ENCODE measurements at places on chromosomes 6 and 20.

- H3K36me3 ChIP-seq: peaks cover 1% of the 10 kb centered on the region
- H3K27me3 ChIP-seq: no peaks in the 10 kb centered on the region
- peak overlapping the region; percentile 42 for H3K4me3 ChIP-seq
- H3K4me1 ChIP-seq: peaks cover 9% of the 10 kb centered on the region
- peak overlapping the region; percentile 58 for H3K27ac ChIP-seq
Observed at GRCh38 chr20:32189691-32190615, 17.6 kb downstream of the PLAGL2 start.

DNA sequence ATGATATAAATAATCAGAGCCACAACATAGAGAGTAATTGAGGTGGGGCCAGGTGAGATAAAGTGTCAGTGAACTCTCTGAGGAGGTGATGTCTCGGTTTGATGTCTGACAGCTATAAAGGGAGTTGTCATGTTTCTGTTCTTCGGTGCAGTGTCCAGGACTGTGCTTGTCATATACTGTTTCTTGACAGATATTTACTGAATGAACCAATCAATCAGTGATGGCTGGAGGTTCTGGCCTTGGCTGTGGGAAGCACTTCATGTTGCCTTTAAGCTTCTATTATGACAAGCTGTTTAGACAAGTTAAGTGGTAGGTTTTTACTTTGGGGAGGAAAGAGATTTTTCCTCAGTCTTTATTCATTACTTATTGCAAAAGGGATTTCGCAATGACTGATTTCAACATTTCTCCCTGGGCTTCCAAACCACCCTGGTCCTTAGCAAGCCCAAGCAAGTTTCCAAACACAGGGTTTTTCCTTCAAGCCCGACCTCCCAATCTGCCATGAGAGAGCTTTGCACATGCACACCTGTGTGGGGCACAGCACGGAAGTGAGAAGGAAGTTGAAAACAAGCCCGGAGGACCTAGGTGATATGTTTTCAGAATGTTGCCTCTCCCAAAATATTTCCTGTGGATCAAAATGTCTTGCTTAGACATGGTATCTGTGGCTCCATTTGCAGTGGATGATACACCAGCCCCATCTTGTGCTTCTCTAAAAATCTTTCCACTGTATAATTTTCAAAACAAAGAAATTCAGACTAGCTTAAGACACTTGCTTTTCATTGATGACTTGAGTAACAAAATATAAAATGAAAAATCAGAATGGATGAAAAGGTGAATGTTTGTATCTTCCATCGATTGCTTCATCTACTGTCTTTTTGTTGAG, 567.3 kb upstream of the BTBD3 start:
- H3K36me3 ChIP-seq: no peaks in the 10 kb centered on the region
- no peak overlapping the region for H3K4me3 ChIP-seq
- no peak for DNase-seq
- H3K27me3 ChIP-seq: no peaks in the 10 kb centered on the region

- no peaks in the 10 kb centered on the region for H3K36me3 ChIP-seq
- DNase-seq: no peak
- H3K27ac ChIP-seq: no peak overlapping the region
- H3K27me3 ChIP-seq: no peaks in the 10 kb centered on the region
Observed at GRCh38 chr6:118810420-118811027, 83.4 kb upstream of the ASF1A start.

DNA sequence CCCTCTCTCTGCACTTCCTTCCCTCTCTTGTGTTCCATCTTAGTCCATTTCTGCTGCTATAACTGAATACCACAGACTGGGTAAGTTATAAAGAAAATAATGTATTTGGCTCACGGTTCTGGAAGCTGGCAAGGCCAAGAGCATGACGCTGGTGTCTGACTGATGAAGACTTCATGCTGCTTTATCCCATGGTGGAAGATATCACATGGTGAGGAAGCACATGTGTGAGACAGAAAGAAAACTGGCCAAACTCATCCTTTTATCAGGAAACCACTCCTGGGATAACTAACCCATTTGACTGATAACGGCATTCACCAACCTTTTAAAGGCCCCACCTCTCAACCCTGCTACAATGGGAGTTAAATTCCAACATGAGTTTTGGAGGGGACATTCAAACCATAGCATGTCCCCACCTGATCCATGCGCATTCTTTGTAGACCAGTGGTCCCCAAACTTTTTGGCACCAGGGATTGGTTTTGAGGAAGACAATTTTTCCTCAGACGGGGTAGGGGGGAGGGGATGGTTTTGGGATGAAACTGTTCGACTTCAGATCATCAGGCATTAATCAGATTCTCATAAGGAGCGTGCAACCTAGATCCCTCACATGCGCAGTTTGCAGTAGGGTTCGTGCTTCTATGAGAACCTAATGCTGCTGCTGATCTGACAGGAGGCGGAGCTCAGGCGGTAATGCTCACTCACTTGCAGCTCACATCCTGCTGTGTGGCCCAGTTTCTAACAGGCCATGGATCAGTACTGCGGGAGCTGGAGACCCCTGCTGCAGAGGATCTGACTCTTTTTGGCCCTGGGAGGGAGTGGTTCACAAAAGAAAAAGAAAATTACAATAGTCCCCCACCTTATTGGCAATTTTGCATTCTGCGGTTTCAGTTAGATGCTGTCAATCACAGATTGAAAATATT, 71.7 kb upstream of the RNF24 start:
- H3K36me3 ChIP-seq: no peaks in the 10 kb centered on the region
- H3K4me1 ChIP-seq: peaks cover 8% of the 10 kb centered on the region
- no peak overlapping the region for H3K27ac ChIP-seq
- DNase-seq: no peak

DNA sequence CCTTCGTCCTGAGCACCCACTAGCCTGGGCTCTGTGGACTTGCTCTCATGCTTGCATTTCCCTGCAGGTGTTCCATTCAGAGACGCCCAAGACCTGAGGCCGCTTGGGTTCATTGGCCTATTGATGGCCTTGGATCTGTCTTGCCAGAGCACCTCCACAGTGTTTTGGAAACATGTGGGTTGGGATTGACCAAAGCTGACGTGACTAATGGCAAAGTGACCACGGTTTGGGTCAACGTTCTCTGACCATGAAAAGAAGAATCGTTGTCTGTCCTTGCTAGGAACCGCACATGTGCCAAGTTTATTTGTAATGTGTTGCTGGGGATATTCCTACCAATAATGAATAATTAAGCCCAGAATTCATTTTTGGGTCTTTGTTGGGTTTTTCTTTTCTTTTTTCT, 29.8 kb upstream of the BMP6 start:
- H3K27ac ChIP-seq: no peak overlapping the region
- no peaks in the 10 kb centered on the region for H3K36me3 ChIP-seq
- H3K4me1 ChIP-seq: peaks cover 6% of the 10 kb centered on the region
- H3K27me3 ChIP-seq: no peaks in the 10 kb centered on the region
- no peak for DNase-seq

GRCh38 chr6:135105299-135105698, 50.7 kb upstream of the HBS1L start:
- H3K4me1 ChIP-seq: no peaks in the 10 kb centered on the region
- H3K36me3 ChIP-seq: no peaks in the 10 kb centered on the region
- H3K4me3 ChIP-seq: no peak overlapping the region
- peaks cover 6% of the 10 kb centered on the region for H3K27me3 ChIP-seq

Measured in Panc1 (cell line).